ENCODE measurements at places on chromosomes 5 and 9.

GRCh38 chr5:38681029-38681706, 124.7 kb upstream of the LIFR start:
- no peak for DNase-seq

DNA sequence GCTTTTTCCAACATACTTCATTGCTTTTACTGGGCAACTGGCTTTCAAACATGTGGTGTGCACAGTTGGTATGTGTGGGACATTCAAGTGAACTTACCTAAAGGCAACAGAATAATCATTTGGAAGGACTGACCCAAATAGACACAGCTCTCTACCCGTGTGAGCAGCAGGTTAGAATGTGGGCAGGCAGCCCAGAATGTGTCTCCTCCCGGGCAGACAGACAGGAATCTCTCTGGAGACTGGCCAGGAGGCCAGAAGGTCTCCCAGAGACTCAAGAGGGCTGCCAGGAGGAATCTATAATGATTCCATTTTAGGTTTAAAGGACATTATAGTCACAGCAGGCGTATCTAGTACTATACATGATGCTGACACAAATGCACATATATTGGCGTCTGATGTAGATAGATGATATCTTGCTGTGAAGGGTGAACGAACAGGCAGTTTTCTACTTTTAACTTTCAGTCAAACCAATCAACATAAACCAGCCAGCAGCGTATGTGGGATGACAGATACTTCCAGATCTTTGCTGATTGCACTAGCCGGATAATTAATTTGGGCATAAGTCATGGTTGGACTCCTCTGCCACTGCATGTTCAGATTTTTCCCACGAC, 297.4 kb upstream of the ZNF608 start:
- DNase-seq = no peak

DNA sequence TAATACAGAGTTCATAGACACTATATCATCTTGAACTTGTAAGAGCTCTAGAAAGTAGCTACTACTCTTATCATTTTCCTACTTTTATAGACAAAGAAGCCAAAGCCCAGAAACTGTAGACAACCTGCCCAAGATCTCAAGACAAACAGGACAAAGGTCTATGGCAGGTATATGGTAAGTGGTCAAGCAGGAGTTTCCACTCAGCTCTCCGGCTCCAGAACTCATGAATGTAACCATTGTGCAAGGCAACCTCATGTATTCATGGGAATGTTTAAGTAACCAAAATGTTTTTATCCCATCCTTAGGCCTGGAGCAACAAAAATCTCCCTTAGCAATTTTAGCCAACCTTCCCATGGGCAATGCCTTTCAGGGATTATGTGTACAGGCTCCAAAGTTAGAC, 163.4 kb upstream of the PUM3 start:
- no peak for DNase-seq

DNA sequence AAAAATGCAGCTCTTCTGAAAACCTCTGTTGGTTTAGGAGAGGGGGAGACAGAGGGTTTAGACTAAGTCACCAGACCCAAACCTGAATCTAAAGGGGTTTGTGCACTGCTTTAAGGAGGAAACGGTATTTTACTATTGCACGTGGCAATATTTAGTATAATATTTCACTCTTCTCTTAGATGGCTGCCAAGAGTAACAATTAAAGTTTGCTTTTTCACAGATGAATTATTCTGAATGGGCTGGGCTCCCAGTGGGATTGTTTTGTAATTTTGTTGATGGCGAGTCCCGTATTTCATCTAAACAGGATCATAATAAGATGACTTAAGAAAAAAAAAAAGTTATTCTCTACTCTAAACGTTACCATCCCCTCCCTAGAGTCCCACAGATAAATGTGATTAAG, 245.4 kb downstream of the PCSK5 start:
- DNase-seq = no peak

DNA sequence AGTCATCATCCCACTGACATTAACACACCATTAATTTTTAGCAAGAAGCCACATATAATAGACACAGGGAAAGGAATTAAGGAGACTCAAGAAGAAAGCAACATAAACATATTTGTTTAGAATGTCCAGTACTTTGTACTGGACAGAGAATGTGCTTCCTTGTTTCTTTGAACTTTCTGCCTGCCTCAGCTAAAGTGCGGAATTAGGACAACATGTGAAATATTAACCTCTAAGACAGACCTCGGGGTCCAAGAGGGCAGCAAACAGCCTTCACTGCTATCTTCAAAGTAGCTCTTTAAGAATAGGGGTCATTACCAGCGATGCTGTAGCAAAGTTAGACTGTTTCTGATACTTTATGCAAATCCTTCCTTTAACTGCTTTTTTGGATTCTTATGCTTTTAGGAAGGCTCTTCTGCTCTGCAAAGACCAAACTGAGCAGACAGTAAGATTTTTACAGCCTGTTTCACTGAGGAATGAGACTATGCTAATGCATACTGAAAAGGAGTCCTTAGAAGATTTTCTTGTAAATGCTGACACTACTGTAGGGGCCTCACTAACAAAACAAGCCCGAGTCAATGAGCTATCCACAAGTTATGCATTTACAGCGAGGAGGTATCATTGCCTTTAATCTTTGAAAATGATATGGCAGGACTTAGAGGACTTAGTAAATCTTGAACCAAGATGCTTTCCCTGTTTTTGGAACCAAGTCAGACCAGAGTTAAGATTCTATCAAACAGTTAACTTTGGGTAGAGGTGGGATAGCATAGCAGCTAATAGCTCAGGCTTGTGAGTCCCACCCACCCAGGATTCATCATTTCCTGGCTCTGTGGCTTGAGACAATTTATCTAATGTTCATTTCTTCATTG, 23.8 kb downstream of the DAB2 start:
- no peak for DNase-seq

DNA sequence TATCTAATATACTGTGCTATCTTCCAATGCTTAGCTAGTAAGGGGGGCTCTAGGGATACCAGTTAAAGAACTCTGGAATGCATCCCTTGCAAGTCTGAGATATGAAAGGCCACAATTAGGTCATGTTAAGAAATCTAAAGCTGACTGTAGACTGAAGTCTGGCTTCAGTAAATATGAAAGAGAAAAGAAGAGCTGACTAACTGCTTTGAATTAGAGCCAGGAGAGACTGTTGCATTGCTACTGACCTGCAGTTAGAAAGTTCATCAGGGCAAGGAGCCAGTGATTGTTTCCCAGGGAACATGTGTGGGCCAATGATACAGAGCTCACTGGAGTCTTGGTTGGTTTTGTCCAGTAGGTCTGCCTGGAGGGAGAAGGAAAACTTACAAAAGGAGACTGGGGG, 472.1 kb upstream of the TNC start:
- no peak for DNase-seq

- DNase-seq = no peak
These were observed 3.5 kb upstream of the TMED9 start for GRCh38 chr5:177588413-177588909.

DNA sequence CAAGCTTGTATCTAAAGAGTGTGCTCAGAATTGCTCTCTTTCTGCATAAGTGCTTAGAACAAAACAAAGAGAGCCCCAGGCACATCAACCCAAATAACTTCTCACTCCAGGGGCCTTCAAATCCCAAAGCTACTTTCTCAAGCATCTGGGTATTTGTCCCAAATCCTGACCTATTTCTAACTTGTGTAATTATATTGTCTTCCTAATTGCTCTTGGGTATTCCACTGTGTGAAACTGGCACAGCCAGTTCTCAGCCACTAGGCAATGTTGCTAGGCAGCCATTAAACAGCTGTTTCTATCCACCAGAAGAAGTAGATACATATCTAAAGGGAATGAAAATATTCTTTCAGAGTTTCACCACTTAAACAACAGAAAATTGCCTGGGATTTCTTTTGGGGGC, 198.8 kb downstream of the PRELID2 start:
- no peak for DNase-seq

GRCh38 chr5:127024821-127025220, 5.5 kb downstream of the MARCHF3 start:
- DNase-seq = no peak

- no peak for DNase-seq
These were observed 516 bp downstream of the MAST4 start for GRCh38 chr5:66596636-66597182.

DNA sequence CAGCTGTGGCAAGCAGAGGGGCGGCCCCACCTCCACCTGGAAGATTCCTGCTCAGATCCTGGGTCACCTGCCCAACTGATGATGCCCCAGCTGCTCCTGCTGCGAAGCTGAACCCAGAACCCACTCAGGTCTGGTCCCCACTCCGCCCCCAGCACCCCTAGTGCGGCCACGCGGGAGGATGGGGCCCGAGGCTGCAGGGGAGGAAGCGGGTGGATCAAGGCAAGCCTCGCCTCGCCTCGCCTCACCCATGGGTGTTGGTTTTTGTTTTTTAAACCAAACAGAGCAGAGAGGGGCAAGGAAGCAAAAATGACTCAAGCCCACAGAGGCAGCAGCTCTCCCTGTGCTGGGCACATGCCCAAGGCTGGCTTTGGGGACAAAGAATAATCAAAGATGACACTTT, 23.2 kb downstream of the ABO start:
- DNase-seq = no peak

- DNase-seq = no peak
These were observed 1407.8 kb upstream of the C9orf72 start for GRCh38 chr9:28981129-28981528.

GRCh38 chr9:37002413-37003217, 31.5 kb downstream of the PAX5 start:
- DNase-seq = no peak

GRCh38 chr9:124840300-124840833, 12.9 kb upstream of the WDR38 start:
- DNase-seq = no peak

DNA sequence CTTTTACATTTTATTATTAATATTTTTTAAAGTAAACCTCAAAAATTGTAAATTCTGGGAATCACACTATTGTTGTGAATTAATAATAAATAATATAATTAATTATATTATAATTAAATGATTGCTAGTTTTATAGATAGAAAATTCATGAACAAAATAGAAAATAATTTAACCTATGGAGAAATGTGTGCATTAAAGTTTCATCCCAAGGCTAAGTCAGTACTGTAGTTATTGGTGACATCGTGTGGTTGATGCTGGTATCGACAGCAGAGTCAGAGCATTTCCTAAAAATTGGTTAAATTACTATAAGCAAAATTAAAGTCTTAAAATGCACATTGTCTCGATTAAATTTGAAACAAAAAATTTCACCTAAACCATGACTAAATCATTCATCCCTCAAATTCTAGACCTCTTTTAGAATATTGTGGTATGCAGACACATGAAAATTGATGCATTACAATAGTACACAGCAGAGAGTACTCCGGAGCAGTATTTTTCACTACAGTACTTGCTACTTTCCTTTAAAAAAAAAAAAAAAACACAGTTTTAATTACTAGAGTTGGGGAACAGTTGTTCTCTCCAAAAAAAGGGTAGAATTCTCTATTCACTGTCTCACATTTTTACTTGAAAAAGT, 73.9 kb downstream of the RORB start:
- DNase-seq = no peak

DNA sequence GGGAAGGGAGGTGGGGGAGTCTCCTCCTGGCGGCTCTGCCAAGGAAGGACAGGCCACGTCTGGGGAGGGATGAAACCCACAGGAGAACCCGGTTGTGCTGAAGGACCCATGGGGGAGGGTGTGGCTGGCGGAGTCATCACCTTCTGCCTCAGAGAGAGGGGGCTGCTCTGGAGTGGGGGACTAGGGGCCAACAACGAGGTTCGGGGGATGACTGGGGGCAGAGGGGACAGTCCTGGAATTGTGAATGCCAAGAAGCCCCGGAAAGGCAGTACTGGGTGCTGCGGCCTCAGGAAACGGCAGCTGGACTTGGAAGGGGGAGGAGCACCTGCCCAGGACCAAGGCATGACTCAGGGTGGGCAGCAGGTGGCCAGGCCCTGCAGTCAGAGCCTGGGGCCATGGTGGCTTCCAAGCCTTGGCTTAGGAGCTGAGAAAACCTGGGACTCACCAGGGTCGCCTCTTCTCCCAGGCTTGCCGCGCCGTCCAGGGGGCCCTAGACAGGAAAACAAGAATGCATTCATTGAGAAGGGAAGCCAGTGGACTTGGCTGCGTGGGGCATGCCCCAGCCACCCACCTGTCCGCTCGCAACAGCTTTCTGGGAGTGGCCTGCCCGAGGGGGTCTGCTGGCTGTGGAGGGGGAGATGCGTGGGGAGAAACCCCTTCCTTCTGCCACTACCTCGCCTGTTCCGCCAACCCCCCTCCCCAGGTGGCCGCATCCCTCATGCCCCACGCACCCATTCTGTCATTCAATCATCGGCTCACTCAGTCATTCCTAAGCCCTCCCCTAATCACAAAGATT, 74.0 kb upstream of the PHYKPL start:
- no peak for DNase-seq

DNA sequence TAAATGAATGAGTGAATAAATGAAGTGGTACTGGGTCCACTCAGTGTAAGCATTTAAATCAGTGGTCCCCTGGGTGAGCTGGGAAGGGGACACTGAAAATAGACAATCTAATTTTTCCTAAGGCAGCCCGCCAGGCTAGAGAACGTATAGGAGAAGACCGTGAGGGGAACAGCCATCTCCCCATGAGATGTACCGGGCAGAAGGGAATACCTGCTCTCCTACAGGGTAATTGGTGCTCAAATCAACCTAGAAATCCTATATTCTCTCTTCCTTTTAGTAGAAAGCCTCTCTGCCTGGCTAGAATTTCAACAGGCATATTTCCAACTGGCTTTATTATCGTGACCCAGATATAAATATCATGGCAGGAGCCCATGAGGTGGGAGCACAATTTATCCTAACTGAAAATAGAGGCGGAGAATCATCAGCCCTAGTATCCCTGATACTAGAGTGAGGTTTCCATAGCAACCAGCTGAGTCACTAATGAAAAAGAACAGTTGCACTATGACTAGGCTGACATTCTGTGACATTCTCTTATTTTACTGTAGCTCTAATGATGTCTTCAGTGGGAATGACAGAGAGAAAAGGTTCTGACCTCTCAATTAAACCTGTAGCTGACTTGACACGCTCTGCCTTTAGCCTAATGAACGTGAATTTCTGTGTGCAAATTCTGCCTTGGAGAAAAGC, 96.5 kb upstream of the CAST start:
- no peak for DNase-seq

- no peak for DNase-seq
These were observed 547.0 kb downstream of the PDE4D start for GRCh38 chr5:59346514-59346913.
